ENCODE measurements at places on chromosomes 5 and 9.

GRCh38 chr5:39658866-39659265, 234.1 kb upstream of the DAB2 start:
- DNase-seq, result no peak

GRCh38 chr5:158832096-158832685, 267.5 kb downstream of the EBF1 start:
- no peak for DNase-seq

GRCh38 chr9:127049044-127049443, 73.4 kb downstream of the ANGPTL2 start:
- no peak for DNase-seq

DNA sequence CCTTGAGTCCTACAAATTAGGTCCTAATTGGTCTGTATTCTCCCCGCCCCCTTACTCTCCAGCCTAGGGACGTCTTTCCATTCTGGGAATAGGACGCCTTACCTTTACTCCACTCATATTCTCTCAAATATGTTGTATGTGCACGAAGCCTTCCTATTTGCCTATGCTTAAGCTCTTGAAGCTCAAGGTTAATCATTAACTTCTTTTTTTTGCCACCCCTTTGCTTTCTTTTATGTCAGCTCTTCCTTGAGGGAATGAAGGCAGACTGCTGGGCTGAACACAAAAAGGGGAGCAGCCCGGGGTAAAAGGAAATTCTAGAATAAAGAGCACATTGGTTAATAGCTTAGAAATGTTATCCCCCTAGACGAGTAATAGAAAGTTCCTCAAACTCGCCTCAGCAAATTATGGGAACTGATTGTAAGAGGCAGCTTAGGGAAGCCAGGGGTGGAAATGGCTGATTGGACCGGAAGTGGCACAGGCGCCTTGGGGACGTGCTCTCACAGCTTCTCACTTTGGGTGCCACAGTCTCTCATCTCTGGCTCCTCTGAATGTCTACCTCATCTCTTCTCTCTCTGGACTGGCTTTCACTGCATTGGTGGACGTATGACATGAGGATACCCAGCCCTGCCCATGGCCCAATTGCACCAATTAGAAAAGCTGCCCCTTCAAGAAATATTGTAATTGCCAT, 122.3 kb upstream of the IL12B start:
- no peak for DNase-seq

GRCh38 chr9:4277531-4277991, 22.3 kb downstream of the GLIS3 start:
- DNase-seq, result no peak

DNA sequence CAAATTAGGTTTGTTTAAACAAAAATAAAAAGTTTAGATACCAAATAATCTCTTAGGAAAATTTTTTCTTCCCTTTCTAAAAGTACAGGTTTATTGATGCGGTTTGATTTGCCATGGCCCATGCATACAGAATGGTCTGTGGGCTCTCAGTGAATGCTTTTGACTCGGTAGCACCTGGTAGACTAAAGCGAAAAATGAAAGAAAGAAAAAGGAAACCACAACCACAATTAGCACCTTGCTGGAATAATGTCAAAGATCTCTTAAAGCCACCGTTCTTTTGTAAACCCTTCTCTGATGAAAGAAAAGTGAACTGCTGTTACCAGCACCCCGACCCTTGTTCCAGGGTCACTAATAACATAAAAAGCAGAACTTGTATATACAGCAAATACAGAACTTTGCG, 157.9 kb downstream of the NFIB start:
- DNase-seq, result no peak
